ENCODE measurements at places on chromosomes 1 and 21. TPM values are rescaled to one million over a fixed set of nuclear protein-coding genes. Genes with fewer than 3 reads are reported as not detected.

TNFRSF1B gene
- total RNA-seq: 0.51 TPM

SPSB1 gene
- total RNA-seq: 34.3 TPM

INKA2 gene
- total RNA-seq: 2.0 TPM

PLPP3 gene
- 31.4 TPM for total RNA-seq

IQGAP3 gene
- 17.9 TPM for total RNA-seq

LCE1D gene
- total RNA-seq: not detected

ANXA9 gene
- 0.95 TPM for total RNA-seq

DCDC2B gene
- total RNA-seq: not detected

PGLYRP3 gene
- total RNA-seq: not detected

MPZL1 gene
- 104 TPM for total RNA-seq

RSPH1 gene
- total RNA-seq: 0.93 TPM

DNAJC28 gene
- total RNA-seq: 0.48 TPM

LIN9 gene
- total RNA-seq: 7.2 TPM

MAP7D1 gene
- total RNA-seq: 221 TPM

SFT2D2 gene
- total RNA-seq: 14.1 TPM

HMGN1 gene
- total RNA-seq: 177 TPM

SLC44A5 gene
- total RNA-seq: 0.07 TPM

HENMT1 gene
- 4.4 TPM for total RNA-seq

CYP4B1 gene
- total RNA-seq: not detected

LIX1L gene
- total RNA-seq: 12.6 TPM

UBE2Q1 gene
- 56.7 TPM for total RNA-seq

CR1L gene
- not detected for total RNA-seq

DRAM2 gene
- total RNA-seq: 21.8 TPM

OR10J1 gene
- total RNA-seq: not detected

RNF115 gene
- 13.5 TPM for total RNA-seq

GNAT2 gene
- total RNA-seq: 0.09 TPM

RBM11 gene
- not detected for total RNA-seq

NECTIN4 gene
- total RNA-seq: 2.2 TPM

STUM gene
- not detected for total RNA-seq

NCF2 gene
- 1.1 TPM for total RNA-seq

ZNF593OS gene
- 0.25 TPM for total RNA-seq

XCL2 gene
- total RNA-seq: not detected
